SW480 (cell line): ENCODE measurements at places on chromosomes 1 and 21.

GRCh38 chr21:44067011-44067839 lies 40.0 kb upstream of the PWP2 start:
- no peak for DNase-seq

DNA sequence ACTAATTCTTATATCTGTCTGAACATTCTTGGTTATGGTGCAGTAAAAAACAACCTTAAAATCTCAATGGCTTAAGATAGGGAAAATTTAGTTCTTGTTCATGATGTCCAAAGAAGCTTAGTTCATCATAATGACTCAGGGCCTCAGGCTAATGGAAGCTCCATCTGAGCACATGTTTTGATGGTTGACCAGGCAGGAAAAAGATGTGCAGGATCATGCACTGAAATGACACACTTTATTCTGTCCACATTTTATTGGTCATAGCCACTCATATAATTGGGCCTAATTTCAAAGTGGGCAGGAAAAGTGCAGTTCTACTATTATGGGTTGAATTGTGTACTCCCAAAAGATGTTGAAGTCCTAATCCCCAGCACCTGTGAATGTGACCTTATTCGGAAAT lies 198.2 kb downstream of the CENPF start:
- DNase-seq = no peak

- no peak for DNase-seq
Measured at GRCh38 chr21:41453198-41453597, 27.2 kb downstream of the MX1 start.

DNA sequence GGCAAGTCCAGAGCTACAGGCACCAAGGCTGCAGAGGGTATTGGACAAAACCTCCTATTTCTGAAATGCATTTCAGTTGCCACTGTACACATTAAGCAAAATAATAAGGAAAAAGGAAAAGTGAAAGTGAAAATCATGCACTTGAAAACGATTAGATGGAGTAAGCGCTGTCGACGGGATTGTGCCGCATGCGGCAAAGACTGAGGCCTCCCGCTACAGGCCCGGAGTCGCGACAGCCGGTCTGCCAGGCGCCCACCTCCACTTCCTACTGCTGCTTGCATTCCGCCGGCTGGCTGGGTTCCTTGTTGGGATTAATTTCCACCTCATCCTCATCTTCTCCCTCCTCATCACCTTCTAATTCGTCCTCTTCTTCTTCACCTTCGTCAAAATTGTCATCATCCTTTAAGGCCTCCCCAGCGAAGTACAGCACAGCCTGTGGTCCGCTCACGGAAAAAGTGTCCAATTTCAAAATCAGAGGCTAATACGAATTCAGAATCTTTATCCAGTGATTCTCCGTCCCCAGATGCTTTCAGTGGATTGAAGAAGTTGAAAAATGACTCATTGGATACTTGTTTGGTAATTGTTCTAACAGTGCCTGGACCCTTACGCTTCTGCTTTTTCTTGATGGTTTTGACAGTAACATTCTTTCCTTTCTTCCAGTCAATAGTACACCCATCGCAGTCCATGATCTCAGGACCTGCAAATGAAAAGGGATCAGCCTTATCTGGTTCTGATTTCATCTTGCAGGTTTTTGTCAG lies 38.0 kb downstream of the CD58 start:
- DNase-seq = no peak

GRCh38 chr1:26138974-26139558 lies 19.8 kb upstream of the FAM110D start:
- DNase-seq = no peak

GRCh38 chr1:56380531-56380930 lies 198.8 kb downstream of the PLPP3 start:
- no peak for DNase-seq

- no peak for DNase-seq
Measured at GRCh38 chr1:86259390-86259789, 102.8 kb upstream of the COL24A1 start.

GRCh38 chr1:169941982-169942830 lies 48.5 kb upstream of the SCYL3 start:
- no peak for DNase-seq

DNA sequence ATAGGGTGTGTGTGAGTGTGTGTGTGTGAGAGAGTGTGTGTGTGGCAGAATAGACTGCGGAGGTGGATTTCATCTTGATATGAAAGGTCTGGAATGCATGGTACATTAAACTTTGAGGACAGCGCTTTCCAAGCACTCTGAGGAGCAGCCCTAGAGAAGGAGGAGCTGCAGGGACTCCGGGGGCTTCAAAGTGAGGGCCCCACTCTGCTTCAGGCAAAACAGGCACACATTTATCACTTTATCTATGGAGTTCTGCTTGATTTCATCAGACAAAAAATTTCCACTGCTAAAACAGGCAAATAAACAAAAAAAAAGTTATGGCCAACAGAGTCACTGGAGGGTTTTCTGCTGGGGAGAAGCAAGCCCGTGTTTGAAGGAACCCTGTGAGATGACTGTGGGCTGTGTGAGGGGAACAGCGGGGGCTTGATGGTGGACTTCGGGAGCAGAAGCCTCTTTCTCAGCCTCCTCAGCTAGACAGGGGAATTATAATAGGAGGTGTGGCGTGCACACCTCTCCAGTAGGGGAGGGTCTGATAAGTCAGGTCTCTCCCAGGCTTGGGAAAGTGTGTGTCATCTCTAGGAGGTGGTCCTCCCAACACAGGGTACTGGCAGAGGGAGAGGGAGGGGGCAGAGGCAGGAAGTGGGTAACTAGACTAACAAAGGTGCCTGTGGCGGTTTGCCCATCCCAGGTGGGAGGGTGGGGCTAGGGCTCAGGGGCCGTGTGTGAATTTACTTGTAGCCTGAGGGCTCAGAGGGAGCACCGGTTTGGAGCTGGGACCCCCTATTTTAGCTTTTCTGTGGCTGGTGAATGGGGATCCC lies 18.3 kb upstream of the HDAC1 start:
- DNase-seq = peak; percentile 97

DNA sequence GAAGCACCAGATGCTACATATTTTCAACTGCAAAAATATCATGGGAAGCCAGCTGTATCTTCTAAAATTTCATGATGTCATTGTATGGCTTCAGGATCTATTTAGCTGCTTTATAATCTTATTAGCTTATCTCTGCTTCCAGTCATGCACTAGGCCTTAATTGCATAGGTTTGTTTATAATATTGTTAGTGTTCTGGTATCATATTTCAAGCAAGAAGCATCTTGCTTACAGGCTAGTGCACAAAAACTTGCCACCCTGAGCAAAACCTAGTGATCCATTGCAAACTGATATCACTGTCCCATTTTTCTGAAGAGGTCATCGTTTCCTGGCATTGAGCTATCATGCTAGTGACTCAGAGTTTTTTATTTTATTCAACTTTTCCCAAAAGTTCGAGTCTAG lies 15.7 kb upstream of the NRIP1 start:
- DNase-seq = no peak

- DNase-seq = peak; percentile 16
Measured at GRCh38 chr1:117606649-117607430, 992 bp downstream of the TENT5C start.

DNA sequence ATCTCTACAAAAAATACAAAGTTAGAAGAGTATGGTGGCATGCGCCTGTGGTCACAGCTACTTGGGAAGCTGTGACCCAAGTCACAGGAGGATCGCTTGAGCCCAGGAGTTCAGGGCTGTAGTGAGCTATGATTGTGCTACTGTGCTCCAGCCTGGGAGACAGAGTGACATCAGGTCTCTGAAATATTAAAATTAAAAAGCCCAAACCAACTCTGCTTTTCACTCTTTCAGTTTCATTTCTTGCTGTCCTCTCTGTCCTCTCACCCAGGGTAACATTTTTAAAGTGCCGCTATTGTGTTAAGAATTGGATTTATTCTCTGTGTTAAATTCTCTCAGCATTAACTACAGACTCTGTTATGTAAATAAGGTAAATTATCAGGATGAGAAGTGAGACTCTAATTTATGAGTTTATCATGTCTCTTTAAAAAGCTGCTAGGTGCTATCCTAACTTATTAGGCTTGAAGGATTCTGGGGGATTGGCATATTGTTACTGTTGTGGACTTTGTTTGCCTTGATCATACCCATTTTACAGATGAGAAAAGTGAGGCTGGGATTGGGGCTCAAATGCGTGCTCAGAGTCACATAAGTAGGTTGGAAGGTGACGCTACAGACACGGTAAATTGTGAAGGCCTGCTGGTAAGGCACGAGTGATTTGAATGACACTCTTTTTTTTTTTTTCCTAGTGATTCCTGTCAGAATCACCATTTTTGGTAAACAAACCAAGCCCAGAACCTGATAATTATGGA lies 46.5 kb downstream of the B3GALT5 start:
- DNase-seq = no peak

DNA sequence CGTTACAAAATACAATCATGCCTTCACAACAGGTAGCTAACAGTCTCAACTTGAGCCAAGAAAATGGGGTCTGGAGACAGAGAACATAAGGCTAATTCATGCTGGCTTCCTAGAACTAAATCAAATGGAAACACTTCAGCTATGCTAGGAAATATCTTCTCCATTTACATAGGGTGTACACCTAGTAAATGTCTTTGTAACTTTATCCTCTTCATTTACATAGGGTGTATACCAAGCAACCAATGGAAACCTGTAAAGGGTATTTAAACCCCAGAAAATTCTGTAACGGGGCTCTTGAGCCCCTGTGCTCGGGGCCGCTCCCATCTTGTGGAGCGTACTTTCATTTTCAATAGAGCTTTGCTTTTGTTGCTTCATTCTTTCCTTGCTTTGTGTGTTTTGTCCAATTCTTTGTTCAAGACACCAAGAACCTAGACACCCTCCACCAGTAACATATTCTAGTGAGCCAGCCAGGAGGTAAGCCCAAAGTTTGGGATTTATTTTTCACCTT lies 19.5 kb upstream of the CYP4X1 start:
- DNase-seq = no peak

DNA sequence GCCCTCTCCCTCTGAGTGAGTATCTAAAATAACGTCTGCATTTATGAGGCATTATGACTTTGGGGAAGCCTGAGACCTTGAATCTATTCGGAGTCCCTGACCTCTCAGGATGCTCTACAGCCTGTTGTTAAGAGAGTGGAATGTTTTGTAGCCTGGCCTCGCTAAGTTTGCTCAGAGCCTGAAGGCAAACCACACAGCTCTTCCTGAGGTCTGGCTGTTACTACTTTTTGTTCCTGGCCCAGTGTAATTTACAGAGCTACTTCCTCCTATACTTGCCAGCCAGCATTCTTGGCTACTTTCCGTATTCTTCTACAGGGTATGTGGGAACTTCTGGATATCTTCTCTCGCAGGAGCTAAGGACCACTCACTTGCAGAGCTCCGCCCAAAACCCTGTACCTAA lies 3.6 kb upstream of the ZMYM4 start:
- DNase-seq = no peak

GRCh38 chr1:16156848-16157495 lies 1.1 kb upstream of the EPHA2 start:
- DNase-seq = peak; percentile 92

DNA sequence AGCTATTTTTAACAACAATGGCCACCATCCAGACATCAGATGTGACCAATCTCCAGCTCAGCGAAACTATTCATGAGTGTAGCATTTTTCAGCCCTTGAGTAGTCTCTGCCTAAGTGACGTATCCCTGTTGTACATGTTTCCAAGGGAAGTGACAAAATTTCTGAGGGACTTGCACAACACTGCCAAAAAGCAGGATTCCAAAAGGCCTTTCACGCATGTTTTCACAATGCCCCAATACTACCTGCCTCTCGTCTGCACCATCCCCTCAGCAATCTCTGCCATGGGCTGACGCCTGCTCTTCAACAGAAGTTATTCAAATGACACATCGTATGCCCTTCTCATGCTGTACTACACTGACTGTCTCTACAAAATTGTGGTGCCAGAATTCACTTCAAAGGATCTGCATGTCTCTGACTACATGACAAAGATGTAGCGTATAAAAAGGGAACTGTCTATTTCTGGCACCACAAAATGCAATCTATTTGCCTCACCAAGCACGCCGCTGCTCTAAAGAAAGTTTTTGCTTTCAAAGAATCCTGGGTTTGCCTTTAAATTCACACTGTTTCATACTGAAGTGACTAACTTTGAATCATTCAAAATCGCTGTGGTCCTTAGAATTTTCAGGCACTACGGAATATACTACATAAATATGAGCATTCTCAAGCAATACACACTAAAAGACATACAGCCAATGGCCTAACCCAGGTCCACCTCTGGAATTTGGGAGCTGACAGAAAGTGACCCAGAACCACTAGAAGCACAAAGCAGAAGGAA lies 32.9 kb downstream of the JAK1 start:
- DNase-seq = no peak

GRCh38 chr1:22387919-22388580 lies 63.6 kb upstream of the ZBTB40 start:
- no peak for DNase-seq

GRCh38 chr1:9073143-9073542 lies 3.7 kb upstream of the SLC2A5 start:
- DNase-seq = no peak

DNA sequence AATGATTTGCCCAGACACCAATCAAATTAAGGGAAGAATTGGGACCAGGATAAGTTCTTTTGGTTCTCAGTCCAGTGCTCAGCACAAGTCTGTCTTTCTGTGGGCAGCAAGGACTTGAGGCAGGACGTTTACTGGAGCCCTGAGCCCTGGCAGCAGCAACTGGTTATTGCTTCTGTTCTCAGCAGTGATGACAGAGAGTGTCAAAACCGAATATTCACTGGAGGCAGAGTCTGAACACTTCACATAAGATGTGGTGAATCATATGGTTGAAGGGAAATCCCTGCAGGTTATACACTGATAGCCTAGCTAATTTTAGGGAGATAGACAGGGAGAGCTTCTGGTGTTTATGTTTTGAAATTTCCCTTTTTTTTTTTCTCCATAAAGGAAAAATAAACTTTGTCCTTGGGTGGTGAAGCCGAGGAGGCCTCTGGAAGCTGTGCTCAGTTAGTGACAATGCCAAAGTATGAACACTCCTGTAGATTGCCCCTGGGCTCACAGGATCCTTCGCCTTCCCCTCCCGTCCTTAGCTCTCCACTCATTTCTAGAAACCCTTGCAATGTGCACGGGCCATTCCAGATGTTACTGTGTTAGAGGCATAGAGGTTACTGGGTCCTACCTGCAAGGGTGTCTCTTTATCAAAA lies 26.3 kb upstream of the TSPAN2 start:
- DNase-seq = no peak

- peak; percentile 18 for DNase-seq
Measured at GRCh38 chr1:226181996-226182714, 4.4 kb downstream of the ACBD3 start.

GRCh38 chr21:45454926-45455673 lies 50.1 kb downstream of the COL18A1 start:
- DNase-seq = peak; percentile 29

DNA sequence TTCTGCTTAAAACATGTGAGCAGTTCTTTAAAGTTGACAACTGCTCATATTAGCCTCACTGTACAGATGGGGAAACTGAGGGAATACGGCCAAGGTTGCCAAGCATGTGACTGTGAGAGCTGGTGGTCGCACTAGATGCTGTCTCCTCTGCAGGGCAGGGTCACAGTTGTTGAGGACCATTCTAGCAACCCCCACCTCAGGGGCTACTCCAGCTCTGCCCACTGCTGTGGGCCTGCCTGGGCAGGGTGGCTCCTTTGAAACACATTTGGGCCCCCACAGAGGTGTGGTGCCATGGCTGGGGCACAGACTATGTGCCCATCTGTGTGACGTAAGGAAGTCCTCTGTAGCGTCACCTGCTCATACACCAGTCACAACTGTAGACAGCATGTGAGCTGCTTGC lies 779 bp downstream of the THEM5 start:
- DNase-seq = no peak
